ENCODE measurements at places on chromosomes 4 and X.
A peak's percentile ranks its signal among the peaks of the same experiment; 100 is the strongest.

- DNase-seq = peak; percentile 75
Measured at GRCh38 chr4:8201321-8201781, 2.3 kb downstream of the SH3TC1 start.

DNA sequence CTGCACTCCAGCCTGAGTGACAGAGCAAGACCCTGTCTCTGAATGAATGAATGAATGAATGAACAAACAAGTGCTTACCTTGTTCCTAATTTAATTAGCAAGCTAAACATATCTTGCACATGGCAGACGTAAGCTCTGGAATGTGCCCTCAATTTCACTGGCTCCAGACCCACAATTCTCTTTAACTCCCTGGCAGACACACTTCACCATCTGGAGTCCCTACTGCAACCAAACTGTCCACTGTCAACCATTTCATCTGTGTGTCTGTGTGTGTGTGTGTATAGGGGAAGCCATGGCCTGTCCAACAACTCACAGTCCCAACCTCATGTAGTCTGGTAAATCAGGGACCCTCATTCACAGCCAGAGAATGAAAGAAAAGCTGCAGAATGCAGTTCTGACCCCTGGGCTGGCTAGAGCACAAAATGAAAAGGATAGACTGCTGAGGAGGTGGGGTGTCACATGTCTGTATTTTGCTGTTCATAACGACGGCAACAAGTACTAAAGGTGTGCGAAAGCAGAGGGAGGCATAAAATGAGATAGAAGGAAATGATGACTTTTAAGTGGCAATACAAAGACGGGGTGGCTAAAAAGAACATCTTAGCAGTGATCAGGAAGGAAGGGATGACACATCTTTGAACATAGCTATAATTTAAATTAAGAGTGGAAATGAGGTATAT lies 114.1 kb downstream of the TSPAN5 start:
- no peak for DNase-seq

DNA sequence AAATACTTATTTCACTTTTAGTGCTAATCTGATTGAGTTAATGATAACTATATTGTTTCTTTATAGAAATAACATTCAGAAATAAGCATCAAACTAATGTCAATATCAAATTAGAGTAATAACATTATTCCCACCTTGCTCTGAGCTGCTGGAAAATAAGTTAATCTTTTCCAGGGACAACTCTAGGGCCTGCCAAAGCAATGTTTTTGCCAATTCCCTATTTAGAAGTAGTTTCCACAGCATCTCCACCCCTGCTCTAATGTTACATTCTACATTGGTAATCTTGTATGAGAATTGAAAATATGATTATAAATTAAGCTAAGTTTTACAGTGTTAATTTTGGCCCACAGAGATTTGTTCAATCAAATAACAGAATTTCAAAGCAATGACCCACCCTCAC lies 68.3 kb downstream of the REELD1 start:
- DNase-seq = no peak

DNA sequence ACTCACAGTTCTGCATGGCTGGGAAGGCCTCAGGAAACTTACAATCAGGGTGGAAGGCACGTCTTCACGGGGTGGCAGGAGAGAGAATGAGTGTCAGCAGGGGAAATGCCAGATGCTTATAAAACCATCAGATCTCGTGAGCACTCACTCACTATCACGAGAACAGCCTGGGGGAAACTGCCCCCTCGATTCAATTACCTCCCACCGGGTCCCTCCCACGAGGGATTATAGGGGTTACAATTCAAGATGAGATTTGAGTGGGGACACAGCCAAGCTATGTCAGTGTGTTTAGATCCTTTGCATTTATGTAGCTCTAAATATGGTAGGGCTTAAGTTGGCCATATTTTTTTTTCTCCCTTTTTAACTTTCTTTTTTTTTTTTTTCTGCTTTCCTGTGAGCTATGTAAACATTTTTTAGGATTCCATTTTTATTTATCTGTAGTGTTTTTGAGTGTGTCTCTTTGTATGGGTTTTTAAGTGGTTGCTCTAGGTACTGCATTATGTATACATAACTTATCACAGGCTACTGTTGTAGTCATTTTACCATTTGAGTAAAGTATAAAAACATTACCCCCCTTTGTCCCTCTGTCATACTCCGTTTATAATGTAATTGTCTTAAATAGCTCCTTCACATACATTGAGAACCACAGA lies 79.0 kb downstream of the ADRA2C start:
- DNase-seq = no peak

DNA sequence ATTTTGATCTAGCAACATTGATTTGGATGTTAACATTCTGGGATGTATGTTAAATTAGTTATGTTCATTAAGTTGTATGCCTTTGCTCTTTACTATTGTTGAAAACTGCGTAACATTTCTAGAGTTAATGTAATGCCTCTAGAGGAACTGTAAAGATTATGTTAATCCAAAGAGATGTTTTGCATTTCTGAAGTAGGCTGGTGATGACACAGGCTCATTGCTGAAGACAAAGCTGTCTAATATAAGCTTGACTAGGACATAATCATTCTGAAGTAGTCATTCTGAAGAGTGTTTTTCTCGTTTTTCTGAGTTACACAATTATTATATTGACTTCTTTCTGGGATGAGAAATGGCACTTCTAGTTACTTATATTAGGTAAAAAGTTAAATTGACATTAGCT lies 72.9 kb downstream of the LRP2BP start:
- no peak for DNase-seq

- DNase-seq = no peak
Measured at GRCh38 chr4:72448231-72448630, 120.8 kb downstream of the ADAMTS3 start.

DNA sequence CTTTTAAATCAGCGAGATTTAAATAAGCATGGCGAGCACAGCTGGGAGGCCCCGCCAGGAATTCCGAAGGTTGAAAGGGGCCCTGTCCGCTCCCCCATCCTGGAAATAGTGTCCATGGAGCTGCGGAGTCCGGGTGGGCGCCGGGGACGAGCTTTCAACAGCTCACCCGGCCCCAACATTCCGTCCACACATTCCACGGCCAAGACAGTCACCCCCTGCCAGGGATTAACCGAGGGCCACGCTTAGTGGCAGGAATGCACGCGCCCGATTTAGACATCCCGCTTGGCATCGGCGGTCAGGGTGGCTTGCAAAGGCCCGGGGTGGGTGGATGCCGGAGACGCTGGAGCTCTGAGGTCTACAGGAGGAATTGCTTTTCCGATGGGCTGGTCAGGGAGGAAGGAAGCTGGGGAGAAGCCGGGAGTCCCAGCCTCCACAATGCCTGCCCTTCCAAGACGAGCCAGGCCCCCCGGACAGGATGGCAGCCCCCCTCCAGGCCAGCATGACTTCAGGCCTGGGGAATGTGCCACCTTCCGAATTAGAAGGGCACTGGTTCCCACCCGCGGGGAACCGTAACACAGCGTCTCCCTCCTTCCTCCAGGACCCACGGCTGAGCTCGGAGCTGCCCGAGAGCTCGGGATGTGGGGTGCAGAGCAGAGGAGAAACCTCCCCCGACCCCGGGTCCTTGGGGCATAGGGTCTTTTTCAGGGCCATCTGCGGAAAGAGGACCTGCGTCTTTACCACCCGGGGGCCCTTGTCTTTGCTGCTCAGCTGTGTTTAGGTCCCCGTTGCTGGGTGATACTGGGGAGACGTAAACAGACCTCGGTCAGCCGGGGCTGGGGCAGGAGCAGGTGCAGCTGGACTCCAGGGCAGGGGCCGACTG lies 26.9 kb upstream of the PPP2R3B start:
- DNase-seq = no peak

GRCh38 chr4:78749972-78750727 lies 26.0 kb upstream of the BMP2K start:
- no peak for DNase-seq

DNA sequence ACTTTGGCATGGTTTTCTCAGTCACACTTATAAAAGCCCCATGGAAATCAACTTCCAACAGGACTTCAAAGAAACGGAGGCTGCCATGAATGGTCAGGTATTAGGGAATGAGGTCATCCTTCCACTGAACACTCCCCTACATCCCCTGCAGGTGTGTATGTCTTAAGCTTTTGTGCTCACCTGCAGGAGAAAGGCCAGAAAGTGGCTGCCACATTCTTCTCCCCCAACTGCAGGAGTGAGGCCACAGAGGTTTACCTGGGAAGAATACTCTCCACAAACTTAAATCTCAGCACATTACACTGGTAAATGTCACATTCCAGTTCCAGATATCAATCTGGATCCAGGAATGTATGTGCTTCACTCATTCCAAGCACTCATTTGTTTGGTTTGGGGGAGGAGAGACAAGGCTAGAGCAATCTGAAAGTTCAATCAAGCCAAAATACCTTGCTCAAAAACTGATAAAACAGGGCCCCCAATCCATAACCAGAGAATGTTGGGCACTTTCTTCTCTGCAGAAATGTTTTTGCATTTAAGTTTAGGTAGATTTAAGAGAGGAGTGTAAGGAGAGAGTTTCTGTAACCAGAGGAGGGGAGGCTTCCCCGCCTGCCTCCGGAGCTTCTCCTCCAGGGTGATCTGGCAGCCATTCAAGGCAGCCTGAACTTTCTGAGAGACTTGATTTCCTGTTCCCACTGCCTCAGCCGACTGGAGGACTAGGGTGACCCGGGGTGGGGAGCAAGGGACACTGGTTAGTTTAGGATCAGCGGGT lies 15.4 kb downstream of the FAM9C start:
- no peak for DNase-seq

DNA sequence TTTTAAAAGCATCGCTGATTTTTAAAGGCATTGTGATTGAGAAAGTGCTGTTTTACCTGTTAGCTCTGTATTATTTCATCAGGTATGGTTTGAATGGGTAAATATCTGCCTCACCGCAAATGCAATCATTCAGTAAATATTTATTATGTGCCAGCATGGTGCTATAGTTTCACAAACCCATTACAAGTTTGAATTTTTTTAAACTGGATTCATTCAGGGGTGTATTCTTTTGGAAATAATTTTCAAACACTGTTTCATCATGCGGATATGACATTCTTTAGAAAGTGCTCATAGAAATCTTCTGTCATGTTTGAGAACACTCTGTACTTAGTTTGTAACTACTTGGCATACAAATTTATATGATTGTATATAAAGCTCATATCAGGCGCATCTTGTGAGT lies 37.2 kb downstream of the LIMCH1 start:
- no peak for DNase-seq

DNA sequence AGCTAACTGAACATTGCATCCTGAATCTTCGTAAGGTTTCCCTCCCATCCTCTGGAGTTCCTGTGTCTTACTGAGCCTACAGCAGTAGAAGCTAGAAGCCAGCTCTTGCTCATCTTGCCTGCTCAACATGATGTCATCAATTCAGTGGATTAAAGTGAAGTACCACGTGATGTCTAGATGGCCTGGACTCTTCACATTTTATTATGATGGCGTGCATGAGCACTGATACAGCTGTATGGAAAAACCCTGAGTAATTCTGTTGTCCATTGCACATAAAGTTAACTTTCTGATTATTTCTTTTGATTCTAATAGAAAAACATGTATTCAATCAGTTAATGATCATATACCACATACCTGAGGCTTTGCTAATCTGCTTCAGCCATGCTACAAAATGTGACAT lies 2387.7 kb upstream of the TENM3 start:
- no peak for DNase-seq

DNA sequence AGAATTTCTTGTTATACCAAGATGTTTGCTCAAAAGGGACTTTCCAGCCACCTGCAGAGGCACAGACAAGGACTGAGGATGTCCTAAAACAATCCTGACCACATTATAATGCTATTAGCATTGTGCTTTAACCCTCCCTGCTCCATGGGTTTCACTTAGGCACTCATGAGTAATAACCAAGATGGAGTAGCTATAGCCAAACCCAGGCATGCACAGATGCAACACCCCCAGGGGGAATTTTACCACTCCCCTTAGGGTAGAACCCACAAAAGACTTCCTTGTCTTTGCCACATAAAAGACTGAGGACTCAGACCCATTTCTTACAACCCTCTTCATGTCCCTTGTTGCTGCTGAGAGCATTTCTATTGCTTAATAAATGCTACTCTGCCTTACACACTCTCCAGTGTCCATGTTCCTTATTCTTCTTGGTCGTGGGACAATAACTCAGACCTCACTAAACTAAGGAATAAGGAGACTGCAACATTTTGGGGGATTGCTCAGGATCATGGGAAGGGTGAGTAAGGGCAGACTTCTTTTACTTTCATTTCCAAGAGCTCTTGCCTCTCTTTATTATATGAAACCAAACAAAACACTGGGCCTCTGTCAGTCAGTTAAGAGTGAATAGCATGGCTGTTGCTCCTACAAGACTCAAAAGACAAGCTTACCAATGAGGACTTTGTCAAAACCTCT lies 103.5 kb downstream of the TECRL start:
- DNase-seq = no peak

GRCh38 chrX:31279359-31279758 lies 207.5 kb upstream of the FTHL17 start:
- no peak for DNase-seq
